PC-9 (cell line): ENCODE measurements at places on chromosomes 13 and 19.

GRCh38 chr13:25798998-25799397, 252.8 kb downstream of the SHISA2 start:
- no peak for DNase-seq

DNA sequence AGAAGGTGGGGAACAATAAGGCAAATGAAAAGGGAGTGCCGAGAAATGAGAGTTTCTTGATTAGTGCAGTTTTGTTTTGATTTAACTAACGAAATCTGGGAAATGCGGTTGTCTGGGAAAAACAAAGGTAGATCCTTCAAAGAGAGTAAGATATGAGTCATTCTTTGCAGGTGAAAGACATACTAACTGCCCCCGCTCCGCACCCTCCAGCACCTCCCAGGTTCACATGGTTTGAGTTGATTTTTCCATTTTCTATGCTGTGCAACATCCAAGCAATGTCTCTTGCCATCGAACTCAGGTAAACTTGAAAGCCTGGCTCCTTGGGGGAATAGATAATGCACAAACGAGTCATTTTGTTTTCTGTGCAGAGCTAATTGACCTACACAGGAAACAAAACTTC, 84.1 kb upstream of the KLF12 start:
- no peak for DNase-seq

DNA sequence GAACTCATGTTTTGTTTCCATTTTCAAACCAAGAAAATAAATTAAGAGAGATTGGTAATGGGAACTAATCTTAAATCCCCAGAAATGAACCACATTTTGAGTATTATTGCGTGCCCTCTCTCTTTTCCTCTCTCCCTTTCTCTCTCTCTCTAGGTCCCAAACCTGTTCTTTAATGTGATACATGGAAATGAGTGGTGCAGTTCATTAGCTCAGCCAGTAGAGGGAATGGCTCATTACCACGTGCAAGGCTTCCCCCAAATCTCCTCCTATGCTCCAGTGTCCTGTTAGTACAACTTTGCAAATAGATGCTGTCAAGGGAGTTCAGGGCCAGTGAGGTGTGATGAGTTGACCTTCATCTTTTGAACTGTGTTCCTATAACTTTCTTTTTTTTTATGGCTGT, 178.4 kb downstream of the FGF9 start:
- DNase-seq = no peak

DNA sequence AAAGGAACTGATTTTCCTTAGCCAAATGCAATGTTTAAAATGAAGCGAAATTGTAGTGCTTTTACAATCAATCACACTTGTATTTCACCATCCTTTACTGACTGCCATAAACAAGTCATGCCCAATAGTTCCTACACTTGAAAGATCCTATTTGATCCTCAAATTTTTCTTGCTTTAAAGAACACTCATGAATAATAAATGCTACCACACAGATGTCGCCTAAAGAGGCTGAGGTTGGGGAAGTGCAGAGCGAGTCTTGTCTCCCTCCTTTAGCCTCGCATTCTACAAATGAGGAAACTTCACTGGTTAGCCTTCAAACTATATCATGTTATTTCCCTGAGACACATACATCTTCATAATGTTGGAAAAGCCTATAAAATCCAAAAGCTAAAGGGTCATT, 18.7 kb upstream of the AMER2 start:
- no peak for DNase-seq

GRCh38 chr19:53538378-53539109, 599 bp downstream of the ZNF331 start:
- peak; percentile 12 for DNase-seq

DNA sequence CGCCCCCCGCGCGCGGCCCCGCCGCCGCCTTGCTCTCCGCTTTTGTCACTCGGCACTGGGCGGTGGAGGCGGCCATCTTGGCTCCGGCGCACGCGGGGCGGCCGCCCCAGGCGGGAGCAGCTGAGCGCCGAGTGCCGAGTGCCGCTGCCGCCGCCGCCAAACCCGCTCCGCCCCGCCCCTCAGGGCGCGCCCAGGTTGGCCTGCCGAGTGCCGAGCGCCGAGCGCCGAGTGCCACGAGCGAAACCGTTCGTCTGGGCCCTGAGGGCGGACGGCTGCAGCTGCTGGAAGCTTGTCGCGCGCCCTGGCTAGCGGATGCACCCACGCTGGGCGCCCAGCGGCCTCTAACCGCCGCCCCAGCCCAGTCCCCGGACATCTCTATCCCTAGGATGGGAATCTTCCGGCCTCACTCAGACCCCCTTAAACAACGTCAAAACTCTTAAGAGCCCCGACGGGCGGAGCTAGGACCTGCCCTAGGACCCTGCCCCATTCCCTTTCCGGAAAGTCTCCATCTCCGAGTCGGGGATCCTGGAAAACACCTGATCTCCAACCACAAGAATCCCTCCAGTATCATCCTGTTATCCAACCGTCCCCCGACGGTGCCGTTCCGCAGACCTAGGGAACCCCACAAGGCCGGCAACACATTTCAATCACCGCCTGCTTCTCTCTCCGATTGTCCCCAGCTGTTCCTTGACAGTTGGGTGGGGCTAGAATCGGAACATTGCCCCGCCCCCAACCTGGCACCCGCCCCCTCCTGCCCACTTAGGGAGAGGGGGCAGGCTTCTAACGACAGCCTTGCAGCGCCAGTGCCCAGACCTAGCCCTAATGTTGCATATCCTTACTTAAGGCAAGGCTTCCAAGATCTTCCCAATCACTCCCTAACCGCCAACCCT, 14.1 kb upstream of the AKAP8L start:
- DNase-seq = peak; percentile 91

- DNase-seq = no peak
Observed at GRCh38 chr13:89920461-89920860, 1427.0 kb upstream of the MIR17HG start.

GRCh38 chr19:7773841-7774240, 10.8 kb downstream of the CLEC4M start:
- peak; percentile 65 for DNase-seq

DNA sequence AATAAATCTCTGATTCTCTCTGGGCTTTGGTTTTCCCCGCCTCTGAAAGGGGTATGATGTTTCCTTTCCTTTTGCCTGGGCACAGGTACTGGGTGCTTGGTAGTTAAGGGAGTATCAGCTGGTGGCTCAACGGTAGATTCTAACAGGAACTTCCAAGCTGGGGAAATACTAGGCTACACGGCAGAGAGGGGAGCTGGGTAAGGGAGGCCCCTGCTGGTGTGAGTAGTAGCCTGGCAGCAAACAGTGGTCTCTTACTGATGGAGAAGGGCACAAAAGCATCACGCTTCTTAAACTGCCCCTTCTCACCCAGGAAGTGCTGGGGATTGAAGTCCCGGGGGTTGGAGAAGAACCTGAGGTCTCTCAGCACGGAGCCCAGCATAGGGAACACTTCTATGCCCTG, 26.9 kb upstream of the CYP2A7 start:
- DNase-seq = no peak

GRCh38 chr13:77915686-77916085, 2.9 kb downstream of the EDNRB start:
- no peak for DNase-seq
